ENCODE measurements at places on chromosomes 5 and 9. TPM values are rescaled to one million over a fixed set of nuclear protein-coding genes. Genes with fewer than 3 reads are reported as not detected.

- no peak for DNase-seq
Measured at GRCh38 chr9:27085456-27085855, 23.6 kb upstream of the TEK start.

DNA sequence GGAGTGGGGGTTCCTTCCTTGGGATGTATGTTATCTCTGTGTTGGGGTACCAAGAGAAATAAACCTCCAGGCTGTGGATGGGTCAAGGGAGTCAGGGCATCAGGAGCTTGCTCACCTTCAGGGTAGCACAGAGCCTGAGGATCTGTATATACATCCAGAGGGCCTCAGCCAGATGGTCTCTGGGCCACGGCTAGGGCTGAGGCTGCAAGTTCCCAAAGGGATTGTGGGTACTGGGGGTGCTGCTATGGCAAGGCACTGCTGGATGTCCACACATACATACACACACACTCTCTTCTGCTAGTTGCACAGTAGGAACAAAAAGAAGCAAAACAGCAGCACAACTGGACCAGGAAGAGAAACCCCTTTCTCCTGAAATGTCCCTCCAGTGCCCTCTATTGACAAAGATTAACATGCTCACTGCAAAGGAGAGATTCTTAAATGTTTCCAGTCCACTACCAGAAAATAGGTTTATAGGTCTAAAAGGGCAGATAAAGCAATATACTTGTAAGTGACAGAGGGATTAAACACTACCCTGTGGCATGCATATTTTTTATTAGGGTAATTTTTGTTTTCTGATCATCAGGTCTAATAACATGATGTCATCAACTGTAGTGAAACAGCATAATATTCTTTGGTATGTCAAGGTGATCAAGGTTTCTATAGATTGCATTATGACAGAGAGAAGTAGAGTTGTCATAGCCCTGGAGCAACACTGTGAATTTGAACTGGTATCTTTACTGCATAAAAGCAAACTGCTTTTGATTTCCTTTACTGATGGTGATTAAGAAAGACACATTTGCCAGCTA lies 56.3 kb upstream of the KCNN2 start:
- no peak for DNase-seq

DNA sequence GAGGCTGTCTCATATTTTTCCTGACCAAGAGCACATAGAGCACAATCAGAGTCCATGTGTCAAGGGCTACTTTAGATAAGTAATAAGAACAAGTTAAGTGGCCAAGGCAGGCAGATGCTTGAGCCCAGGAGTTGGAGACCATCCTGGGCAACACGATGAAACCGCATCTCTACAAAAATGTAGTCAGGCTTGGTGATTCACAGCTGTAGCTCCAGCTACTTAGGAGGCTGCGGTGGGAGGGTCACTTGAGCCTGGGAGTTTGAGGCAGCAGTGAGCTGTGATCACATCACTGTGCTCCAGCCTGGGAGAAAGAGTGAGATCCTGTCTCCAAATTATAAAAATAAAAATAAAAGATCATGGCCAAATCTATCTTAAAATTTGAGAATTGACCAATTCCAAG lies 767.9 kb upstream of the CTNND2 start:
- no peak for DNase-seq

TAS2R1 gene
- not detected for total RNA-seq

GRCh38 chr9:111983484-111983908 lies 86.9 kb downstream of the UGCG start:
- peak; percentile 34 for DNase-seq

DNA sequence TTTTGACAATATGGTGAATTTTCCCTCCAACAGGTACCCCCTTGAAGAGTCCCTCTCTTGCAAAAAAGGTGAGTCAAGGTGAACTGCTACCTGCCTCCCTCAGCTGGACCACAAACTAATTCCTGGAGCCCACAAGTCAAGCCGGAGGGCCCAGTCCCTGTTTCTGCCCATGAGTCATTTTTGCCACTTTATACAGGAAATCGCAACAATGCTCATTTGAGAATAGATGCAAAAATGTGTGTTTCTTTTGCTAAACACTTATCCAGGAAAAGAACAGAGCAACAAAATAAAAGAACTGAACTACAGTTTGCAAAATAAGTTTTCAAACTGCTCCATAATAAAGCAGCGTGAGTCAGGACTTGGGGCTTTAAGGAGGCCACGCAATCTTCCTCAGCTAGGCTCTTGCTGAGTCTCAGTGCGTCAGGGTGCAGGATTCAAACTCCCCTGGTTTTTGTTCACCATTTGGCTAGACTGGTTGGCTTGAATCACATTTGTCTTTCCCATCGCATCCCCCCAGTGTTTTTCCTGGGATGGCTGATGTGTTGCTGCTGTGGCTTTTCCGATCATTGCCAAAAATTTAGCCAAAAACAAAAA lies 102.7 kb downstream of the GOLPH3 start:
- DNase-seq: no peak

GRCh38 chr5:65742565-65743231 lies 20.7 kb downstream of the NLN start:
- DNase-seq: no peak

- DNase-seq: no peak
Measured at GRCh38 chr9:135729480-135729879, 27.5 kb downstream of the KCNT1 start.

- no peak for DNase-seq
Measured at GRCh38 chr9:37619806-37620205, 27.4 kb upstream of the TOMM5 start.

All from activated CD8-positive, alpha-beta T cell treated with anti-CD3 and anti-CD28 coated beads for 36 hours (primary cell).